Transverse colon (tissue), 4 donors: ENCODE measurements at places on chromosomes 12 and 14.

GRCh38 chr12:123576611-123577010 is 7.7 kb upstream of the TMED2 start:
- H3K4me1 ChIP-seq = no peaks in the 10 kb centered on the region
- no peak for DNase-seq

DNA sequence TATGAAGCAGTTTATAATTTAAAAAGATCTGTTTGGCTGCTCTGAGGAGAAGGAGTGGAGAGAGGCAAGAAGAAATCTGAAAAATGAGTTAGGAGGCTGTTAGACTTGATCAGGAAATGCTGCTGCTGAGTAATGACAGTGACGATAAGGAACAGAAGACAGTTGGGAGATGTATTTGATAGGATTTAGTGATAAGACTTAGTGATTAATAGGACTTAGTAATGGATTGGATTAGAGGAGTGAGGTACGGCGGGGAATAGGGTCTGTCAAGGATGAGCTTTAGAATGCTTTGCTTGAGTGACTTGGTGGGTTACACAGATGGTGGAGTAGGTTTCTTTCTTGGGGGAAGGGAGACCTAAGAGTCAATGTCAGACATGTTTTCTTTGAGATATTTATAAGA is 31.7 kb downstream of the UNC79 start:
- no peak for DNase-seq
- no peaks in the 10 kb centered on the region for H3K36me3 ChIP-seq
- H3K4me3 ChIP-seq = no peak overlapping the region
- no peaks in the 10 kb centered on the region for H3K4me1 ChIP-seq
- no peaks in the 10 kb centered on the region for H3K27me3 ChIP-seq

DNA sequence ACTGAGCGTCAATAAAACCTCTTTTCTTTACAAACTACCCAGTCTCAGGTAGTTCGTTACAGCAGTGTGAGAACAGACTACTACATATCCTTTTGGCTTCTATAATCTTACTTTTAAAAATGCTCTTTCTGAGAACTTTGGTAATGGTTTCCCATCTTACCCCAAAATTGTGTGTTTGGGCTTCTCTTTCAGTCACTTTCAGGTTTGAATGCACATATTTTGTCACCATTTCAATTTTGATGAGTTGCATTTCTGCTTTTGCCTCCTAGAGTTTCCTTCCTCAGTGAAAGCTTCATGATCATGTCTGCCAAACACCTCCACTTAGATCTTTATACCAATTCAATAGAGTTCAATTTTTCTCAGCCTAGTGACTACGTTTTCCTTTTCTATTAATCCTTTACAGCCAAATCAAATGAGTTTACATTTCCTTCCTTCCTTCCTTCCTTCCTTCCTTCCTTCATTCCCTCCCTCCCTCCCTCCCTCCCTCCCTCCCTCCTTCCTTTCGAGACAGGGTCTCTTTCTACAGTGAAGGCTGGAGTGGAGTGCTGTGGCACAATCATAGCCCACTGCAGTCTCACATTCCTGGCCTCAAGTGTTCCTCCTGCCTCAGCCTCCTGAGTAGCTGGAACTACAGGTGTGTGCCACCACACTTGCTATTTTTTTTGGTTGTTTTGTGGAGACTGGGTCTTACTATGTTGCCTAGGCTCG is 124.9 kb downstream of the BCAT1 start:
- H3K27me3 ChIP-seq = no peaks in the 10 kb centered on the region
- H3K36me3 ChIP-seq = no peaks in the 10 kb centered on the region
- H3K4me1 ChIP-seq = no peaks in the 10 kb centered on the region

DNA sequence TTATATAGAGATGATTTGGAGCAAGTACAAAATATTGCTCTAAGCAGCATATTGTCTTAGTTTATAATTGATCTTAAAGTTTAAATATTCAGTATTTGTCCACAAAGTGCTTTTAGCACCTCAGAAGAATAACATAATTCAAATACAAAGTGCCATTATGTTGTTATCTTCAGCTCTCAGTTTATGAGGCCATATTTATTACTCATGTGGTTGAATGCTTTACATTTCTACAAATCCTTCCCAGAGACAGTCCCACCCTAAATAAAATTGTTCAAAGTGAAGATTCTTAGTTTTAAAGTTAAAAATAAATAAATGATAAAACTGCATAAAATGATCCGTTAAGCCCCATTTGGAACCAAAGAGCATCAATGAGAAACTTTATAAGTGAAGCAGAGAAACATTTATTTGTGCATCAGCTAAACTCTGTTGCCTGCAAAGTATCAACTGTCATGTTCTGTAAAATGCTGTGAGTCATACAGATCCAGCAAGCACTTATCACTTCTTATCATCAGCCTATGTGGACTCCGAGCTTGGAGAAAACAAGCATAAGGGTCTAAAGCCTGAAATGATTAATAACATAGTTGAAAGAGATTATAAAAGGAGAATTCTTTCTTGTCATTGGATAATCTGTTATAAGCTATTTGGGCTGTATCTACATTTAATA is 218.9 kb downstream of the ADAMTS20 start:
- no peaks in the 10 kb centered on the region for H3K27me3 ChIP-seq
- DNase-seq = no peak
- no peaks in the 10 kb centered on the region for H3K4me1 ChIP-seq
- H3K36me3 ChIP-seq = no peaks in the 10 kb centered on the region

DNA sequence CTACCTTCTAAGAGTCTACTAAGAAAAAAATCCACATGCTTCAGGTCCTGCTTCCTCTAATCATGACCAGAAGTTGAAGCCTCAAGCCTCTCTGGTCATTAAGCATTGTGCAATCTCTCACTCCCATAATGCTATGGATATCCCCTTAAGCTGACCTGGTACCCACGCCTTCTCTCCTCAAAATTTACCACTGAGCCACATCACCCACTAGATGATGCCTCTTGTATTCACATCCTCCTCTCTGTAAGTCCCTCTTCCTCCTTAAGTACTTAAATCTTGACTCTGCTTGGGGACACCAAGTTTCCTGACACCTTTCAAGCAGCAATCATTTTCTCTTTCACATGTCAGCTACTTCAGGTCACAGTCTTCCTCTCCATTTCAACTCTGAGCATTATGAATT is 9.8 kb downstream of the GALNT4 start:
- H3K27ac ChIP-seq = no peak overlapping the region
- no peak overlapping the region for H3K4me3 ChIP-seq
- H3K27me3 ChIP-seq = no peaks in the 10 kb centered on the region
- no peaks in the 10 kb centered on the region for H3K4me1 ChIP-seq
- DNase-seq = no peak

DNA sequence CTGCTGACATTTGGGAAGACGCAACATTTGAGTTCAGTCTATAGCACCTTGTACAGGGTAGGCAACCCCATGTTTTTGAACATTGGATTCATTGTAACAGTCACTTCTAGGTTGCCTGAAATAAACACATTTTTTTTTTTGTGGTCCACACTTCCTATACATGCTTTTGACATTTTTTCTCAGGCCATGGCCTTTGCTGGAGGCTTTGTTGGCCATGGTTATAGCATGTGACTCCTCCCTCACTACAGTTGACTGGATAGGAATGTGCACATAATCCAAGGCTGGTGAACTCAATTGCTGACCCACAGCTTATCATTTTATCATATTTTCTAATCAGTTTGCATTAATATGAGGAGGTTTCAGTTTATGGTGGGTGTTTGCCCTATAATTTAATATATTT is 60.6 kb downstream of the TMEM117 start:
- H3K27me3 ChIP-seq = no peaks in the 10 kb centered on the region
- H3K4me3 ChIP-seq = no peak overlapping the region
- H3K4me1 ChIP-seq = no peaks in the 10 kb centered on the region
- DNase-seq = no peak
- H3K36me3 ChIP-seq = no peaks in the 10 kb centered on the region

GRCh38 chr12:43106355-43106754 is 445.6 kb downstream of the ADAMTS20 start:
- no peak overlapping the region for H3K27ac ChIP-seq
- DNase-seq = no peak
- no peak overlapping the region for H3K4me3 ChIP-seq
- H3K4me1 ChIP-seq = no peaks in the 10 kb centered on the region

- H3K27me3 ChIP-seq = no peaks in the 10 kb centered on the region
- no peak overlapping the region for H3K4me3 ChIP-seq
- no peaks in the 10 kb centered on the region for H3K4me1 ChIP-seq
- no peak overlapping the region for H3K27ac ChIP-seq
These were observed 22.3 kb downstream of the SYT1 start for GRCh38 chr12:78886719-78887407.

GRCh38 chr14:29712601-29713000 is 215.0 kb downstream of the PRKD1 start:
- H3K4me3 ChIP-seq = no peak overlapping the region
- no peak for DNase-seq
- H3K4me1 ChIP-seq = no peaks in the 10 kb centered on the region
- no peaks in the 10 kb centered on the region for H3K36me3 ChIP-seq
- no peaks in the 10 kb centered on the region for H3K27me3 ChIP-seq
- H3K27ac ChIP-seq = no peak overlapping the region

DNA sequence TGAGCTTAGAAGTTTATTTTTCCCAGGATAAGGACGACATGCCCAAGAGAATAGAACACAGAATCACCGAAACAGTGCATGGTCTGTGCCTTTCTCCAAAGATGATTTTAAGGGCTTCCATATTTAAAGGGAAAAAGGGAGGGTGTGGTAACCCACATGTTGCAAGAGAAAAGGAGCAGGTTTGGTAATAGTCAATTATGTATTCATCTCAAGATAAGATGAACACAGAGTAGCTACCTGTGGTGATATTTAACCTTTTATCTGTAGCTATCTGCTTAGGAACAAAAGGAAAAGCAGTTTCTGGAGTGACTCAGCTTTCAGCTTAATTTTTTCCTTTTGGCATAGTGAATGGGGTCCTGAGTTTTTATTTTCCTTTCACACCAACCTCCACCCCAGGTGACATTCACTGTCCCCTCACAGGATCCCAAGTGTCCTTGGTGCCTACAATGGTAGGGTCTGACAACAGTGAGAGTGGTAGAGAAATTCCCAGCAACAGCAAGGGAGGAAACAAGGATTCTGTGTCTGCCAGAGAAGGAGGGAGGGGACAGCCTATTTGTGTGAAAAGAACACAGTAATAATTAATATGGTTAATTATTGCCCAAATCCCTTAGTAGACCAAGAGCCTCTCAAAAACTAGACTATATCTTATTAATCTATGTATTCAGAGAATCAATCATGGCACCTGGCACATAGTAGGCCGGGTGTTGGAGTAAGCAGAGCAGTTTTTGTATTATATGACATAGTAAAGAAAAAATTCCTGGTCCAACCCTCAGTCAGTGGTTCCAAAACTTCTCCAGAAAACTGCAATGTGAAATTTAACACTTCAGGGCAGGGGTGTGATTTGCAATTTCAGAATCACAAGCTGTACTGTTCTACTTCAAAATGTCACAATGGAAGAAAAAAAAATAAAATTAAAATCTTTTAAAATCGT is 154.5 kb downstream of the PHLDA1 start:
- peaks cover 6% of the 10 kb centered on the region for H3K4me1 ChIP-seq
- H3K4me3 ChIP-seq = no peak overlapping the region
- H3K27ac ChIP-seq = no peak overlapping the region
- no peaks in the 10 kb centered on the region for H3K27me3 ChIP-seq
- no peak for DNase-seq

GRCh38 chr12:115245020-115245419 is 561.0 kb upstream of the TBX3 start:
- no peak overlapping the region for H3K4me3 ChIP-seq
- no peaks in the 10 kb centered on the region for H3K4me1 ChIP-seq
- no peak for DNase-seq

GRCh38 chr12:24888813-24889212 is 60.1 kb downstream of the BCAT1 start:
- DNase-seq = no peak
- no peaks in the 10 kb centered on the region for H3K36me3 ChIP-seq
- no peak overlapping the region for H3K27ac ChIP-seq
- H3K27me3 ChIP-seq = no peaks in the 10 kb centered on the region
- no peak overlapping the region for H3K4me3 ChIP-seq
- no peaks in the 10 kb centered on the region for H3K4me1 ChIP-seq

- H3K4me3 ChIP-seq = no peak overlapping the region
- DNase-seq = no peak
- H3K27ac ChIP-seq = no peak overlapping the region
These were observed 12.5 kb downstream of the SYT10 start for GRCh38 chr12:33427071-33427470.

DNA sequence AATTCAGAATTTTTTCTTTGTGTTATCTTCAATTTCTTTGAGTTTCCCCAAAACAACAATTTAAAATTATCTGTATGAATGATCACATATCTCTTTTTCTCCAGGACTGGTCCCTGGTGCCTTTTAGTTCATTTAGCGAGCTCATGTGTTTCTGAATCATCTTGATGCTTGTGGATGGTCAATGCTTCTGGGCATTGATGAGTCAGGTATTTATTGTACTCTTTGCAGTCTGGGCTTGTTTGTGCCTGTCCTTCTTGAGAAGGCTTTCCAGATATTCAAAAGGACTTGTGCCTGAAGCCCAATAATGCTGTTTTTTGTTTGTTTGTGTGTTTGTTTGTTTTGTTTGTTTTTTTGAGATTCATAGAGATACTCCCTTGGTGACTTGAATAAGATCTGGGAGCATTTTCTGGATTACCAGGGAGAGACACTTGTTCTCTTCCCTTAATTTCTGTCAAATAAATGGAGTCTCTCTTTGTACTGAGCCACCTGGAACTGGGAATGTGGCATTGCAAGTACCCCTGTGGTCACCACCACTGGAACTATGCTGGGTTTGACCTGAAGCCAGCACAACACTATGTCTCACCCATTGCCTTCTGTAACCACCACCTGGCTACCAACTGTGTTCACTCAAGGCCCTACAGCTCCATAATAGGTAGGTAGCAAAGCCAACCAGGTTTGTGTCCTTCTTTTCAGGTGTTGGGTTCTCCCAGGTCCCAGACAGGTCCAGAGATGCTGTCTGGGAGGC is 56.3 kb downstream of the SLC6A15 start:
- H3K27ac ChIP-seq = no peak overlapping the region
- H3K27me3 ChIP-seq = no peaks in the 10 kb centered on the region
- H3K36me3 ChIP-seq = no peaks in the 10 kb centered on the region
- H3K4me3 ChIP-seq = no peak overlapping the region

DNA sequence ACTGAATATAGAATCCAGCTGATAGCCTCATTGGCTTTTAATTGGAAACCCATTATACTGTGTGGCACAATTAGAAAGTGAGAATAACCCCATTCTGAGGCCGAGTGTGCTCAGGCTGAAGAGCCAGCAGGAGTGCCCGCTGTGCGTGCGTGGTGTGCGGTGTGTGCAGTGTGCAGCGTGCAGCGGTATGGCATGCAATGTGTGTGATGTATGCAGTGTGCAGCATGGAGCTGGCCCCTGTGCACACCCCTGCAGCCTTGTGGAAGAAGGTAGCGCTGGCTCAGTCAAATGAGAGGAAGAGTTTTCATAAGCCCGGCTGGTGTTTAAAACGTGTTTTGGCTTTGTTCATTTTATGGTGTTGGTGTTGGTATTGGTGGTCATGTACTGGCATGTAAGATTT is 22.9 kb downstream of the CKB start:
- no peak for DNase-seq
- H3K4me1 ChIP-seq = no peaks in the 10 kb centered on the region
- H3K27ac ChIP-seq = no peak overlapping the region
- H3K4me3 ChIP-seq = no peak overlapping the region
- peaks cover 30% of the 10 kb centered on the region for H3K36me3 ChIP-seq
- H3K27me3 ChIP-seq = no peaks in the 10 kb centered on the region

GRCh38 chr14:75315144-75315543 is 36.5 kb downstream of the FOS start:
- no peaks in the 10 kb centered on the region for H3K36me3 ChIP-seq
- DNase-seq = peak; percentile 43
- peak overlapping the region; percentile 1 for H3K27ac ChIP-seq
- peaks cover 39% of the 10 kb centered on the region for H3K4me1 ChIP-seq
